ENCODE measurements at places on chromosomes 2 and 18.
A peak's percentile ranks its signal among the peaks of the same experiment; 100 is the strongest.

DNA sequence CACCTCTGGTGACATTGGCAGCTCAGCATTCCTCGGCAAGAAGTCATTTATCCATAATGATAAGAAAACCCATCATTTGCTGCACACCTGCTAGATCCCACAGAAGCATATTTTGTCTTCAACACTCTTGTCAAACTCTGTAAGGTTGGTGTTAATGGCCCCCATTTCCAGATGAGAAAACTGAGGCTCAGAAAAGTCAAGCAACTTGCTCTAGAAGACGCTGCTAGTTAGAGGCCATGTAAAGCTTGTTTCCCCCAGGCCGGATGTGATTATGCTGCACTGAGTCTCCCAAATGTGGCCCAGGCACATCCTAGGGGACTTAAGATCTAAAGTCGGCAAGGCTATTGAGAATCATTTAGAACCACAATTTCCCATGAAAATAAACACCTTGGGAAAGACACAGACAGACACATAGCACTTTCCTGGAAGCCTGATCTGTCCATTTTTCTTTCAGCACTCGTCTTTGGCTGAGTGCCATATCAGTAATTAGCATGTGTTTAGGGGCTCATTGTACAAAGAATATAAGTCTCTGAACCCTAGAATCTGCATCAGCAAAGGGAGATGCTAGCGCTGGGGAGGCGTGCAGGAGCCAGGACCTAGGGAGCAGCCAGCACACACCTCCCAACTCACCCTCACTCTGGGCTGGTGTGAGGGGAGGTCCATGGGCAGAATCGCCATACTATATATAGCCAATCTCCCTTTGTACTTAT lies 39.3 kb downstream of the C1QL2 start:
- no peak for DNase-seq

- DNase-seq = no peak
Measured at GRCh38 chr2:188047735-188048134, 243.9 kb upstream of the GULP1 start.

GRCh38 chr2:21331625-21332370 lies 208.0 kb downstream of the TDRD15 start:
- DNase-seq = no peak

DNA sequence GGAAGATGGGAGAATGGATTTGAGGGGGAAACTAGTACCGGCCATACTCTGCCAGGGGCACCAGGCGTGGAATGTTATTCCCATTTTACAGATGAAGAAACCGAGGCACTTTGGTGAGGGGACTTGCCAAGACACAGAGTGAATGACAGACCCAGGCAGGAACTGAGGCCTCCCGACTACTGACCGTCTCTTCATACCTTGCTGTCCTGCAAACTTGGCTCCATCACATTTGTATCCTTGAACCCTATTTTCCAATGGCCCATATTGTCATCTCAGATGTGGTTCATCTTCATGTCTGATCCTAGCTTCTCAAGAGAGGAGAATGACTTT lies 6.2 kb upstream of the TFCP2L1 start:
- no peak for DNase-seq

DNA sequence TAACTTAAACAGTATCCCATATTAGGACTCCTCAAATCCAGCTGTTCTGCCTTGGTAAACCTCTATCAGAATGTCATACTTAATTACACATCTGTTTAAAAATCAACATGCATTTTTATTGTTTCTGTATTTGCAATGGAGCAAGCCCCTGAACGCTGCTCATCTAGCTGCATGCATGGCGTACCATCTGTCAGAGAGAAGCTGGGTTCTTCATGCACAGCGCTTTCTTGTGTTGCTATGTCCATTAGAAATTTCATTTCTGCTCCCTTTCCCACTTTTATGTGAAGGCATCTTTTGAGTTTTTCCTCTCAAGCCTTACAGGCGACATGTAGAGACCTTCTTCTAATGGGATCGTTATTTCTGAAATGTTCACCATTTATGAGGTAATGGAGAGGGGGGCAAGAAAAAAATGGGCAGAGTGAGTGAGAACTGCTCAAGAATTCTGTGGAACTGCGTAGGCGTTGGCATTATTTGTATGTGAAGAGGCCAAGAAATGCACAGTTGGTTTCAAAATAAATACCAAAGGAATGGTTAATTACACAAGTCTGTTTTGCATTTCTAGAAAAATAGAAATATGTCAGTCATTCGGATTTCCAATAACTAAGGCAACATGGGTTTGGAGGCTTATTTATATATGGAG lies 31.6 kb downstream of the INSIG2 start:
- DNase-seq = no peak

GRCh38 chr2:56589835-56590234 lies 406.0 kb downstream of the CCDC85A start:
- no peak for DNase-seq

- no peak for DNase-seq
Measured at GRCh38 chr2:6838673-6839319, 26.9 kb downstream of the CMPK2 start.

DNA sequence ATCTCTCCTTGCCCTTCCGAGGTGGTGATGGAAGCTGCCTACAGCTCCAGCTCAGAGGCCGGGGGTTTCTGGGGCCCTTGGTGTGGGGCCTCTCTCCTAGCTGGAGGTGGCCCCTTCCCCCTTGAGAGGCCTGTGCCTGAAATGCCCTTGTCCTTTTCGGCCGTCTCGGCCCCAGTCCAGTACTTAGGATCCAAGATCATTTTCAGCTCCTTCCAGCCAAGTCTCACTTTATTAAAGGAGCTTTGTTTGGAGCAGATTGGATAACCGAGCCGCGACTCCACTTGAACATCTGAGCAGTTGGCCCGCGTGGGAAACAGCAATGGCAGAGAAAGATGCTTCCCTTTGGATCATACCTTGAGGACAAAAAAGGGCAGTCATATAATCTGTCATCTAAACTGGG lies 125.0 kb downstream of the NEDD4L start:
- no peak for DNase-seq

GRCh38 chr2:207525296-207525695 lies 4.5 kb upstream of the CREB1 start:
- DNase-seq = no peak

GRCh38 chr2:121284463-121285449 lies at the start of gene TFCP2L1:
TSS of gene TFCP2L1 (minus strand) at chr2:121285202. CDS start at chr2:121285109, 93 bp downstream.
- no peak for DNase-seq

DNA sequence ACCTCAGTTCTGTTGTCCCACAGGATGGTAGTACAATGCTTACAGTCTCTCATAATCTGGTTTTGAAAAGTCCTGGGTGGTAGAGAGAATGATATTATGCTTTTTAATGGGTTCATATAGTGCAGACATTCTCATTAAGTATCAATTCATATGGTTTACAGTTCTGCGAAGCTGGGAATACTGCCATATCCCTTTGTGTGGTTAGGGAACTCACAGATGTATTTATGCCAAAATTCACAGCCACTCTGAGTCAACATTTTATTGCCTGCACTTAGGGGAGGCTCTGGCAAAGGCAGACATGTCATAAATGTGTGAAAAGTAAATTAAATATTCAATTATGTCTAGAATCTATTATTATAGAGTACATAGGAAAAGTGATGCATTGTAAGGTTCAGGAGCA lies 808.2 kb downstream of the SUCLG1 start:
- no peak for DNase-seq

GRCh38 chr2:31922542-31923408 lies 88.0 kb downstream of the MEMO1 start:
- DNase-seq = no peak

- no peak for DNase-seq
Measured at GRCh38 chr2:202169832-202170424, 68.5 kb downstream of the SUMO1 start.

- no peak for DNase-seq
Measured at GRCh38 chr2:100446696-100447095, 23.6 kb upstream of the NMS start.

GRCh38 chr2:46034535-46034934 lies 262.7 kb upstream of the EPAS1 start:
- DNase-seq = no peak

- no peak for DNase-seq
Measured at GRCh38 chr2:61946666-61947065, 41.2 kb downstream of the COMMD1 start.

GRCh38 chr2:123648016-123648415 lies 377.1 kb upstream of the CNTNAP5 start:
- no peak for DNase-seq

- no peak for DNase-seq
Measured at GRCh38 chr2:46980786-46981573, 65.4 kb upstream of the MCFD2 start.

DNA sequence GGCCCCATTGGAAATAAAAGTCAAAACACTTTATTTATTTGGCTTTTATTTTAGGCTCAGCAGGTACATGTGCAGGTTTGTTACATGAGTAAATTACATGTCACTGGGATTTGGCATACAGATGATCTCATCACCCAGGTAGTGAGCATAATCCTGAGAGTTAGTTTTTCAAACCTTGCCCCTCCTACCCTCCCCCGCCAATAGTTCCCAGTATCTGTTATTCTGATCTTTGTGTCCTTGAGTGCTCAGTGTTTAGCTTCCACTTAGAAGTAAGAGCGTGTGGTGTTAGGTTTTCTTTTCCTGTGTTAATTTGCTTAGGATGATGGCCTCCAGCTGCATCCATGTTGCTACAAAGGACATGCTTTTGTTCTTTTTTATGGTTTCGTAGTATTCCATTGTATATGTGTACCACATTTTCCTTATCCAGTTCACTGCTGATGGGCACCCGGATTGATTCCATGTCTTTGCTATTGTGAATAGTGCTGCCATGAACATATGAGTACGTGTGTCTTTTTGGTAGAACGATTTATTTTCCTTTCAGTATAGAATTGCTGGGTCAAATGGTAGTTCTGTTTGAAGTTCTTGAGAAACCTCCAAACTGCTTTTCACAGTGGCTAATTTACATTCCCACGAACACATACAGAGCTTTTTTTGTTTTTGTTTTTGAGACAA lies 47.9 kb downstream of the ARMC9 start:
- DNase-seq = no peak

- DNase-seq = no peak
Measured at GRCh38 chr2:207465894-207466293, 63.9 kb upstream of the CREB1 start.

- DNase-seq = no peak
Measured at GRCh38 chr2:233901367-233901766, 15.8 kb upstream of the TRPM8 start.

DNA sequence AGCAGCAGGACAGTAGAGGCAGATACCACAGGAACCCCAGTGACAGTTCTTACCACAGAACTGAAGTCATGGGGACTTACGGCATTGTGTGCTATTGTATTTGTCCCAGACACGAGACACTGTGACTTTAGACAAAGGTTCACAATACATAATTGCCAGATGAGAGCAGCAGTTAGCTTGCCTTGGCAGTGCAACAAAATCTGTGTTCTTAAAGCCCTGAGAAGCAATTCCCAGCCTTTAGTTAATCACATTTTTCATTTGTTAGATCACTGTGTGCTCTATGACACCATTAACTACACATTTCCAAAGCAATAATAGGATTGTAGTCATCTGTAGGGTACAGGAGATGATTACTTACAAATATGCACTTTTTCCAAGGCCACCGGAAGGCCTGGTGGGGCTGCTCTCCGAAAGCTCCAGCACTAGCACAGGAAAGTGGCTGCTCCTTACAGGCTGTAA lies 97.5 kb upstream of the LDLRAD4 start:
- no peak for DNase-seq

GRCh38 chr2:47720036-47720435 lies 62.9 kb upstream of the MSH6 start:
- no peak for DNase-seq

DNA sequence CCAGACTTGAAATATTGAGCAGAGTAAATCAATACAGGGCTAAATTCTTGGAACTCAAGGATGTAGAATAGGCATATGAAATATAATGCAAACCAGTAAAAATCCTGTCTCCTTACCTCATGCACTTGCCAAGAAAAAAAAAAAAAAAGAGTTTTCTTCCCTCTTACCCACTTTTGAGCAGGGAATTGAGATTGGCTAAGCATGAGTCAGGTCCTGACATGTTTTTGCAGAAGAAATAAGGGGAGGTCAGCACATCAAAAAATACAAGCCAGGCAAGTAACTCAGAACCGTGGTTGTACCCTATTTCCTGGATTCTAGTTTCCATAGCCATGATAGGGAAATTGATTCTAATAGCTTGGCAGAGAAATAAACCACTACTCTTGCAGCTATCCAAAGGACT lies 1526.7 kb downstream of the LRP1B start:
- no peak for DNase-seq

DNA sequence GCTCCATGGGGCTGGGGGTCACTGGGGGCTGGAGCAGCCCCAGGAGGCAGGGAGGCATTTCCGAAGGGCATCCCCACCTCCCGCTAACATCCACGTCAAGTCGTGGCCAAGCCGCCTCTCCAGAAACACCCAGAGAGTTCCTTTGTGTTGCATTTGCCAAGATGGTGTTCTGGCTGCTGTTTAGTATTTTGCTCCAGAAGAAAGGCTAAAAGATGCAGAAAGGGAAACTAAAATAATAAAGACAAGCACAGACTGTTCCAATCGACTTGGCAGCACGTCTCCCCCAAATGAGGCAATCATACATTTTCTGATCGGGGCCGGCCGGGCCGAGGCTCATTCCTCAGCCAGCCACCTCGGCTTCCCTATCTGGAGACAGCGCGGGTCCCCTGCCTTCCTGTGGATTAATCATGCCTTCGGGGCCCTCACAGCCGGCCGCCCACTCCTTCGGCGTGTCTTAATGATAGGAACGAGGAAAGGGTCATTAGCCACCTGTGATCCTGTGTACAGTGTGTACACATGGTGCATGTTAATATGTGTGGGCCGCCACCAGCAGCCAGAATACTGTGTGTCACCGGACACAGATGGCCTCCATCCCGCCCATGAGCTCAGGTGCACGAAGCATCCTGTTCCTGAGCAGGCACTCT lies 169.2 kb downstream of the KLHL29 start:
- DNase-seq = no peak

GRCh38 chr2:175203621-175204496 lies 22.3 kb upstream of the ATP5MC3 start:
- peak; percentile 10 for DNase-seq

DNA sequence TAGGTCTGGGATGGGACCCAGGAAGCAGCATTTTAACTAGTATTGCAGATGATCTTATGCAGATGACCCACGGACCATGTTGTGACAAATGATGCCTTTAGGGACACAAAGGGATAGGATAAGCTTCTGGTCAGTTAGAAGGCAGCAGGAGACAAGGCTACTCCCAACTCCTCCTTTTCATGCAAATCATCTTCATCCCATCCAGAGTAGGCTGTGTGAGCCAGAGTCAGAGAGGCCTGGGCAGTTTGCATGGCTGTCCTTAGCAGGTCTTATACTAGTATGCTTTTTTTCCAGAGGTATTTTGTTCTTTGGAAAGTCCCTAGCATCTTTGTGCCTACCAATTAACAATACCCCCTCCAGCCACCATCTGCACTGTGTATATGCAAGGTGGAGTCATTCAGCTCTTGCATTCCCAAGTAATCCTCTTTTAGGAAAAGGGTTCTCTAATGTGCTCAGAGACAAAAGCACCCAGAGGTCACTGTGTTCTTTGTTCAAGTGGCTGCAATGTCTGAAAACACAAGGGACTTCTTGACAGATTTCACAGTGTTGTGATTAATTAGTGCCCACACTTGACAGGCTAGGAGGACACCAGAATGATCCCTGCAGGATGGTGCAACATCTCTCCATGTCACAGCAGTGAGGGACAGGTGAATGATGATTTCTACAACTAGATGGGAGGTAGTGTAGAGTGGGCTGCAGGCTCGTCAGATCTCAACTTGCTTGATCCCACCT lies 225.8 kb downstream of the NCKAP5 start:
- no peak for DNase-seq

- no peak for DNase-seq
Measured at GRCh38 chr2:73386342-73386868, 769 bp downstream of the ALMS1 start.
